ENCODE measurements at places on chromosomes 5 and 9. TPM values are rescaled to one million over a fixed set of nuclear protein-coding genes. Genes with fewer than 3 reads are reported as not detected.

- no peak for DNase-seq
- H3K36me3 ChIP-seq = peaks cover 21% of the 10 kb centered on the region
- H3K27me3 ChIP-seq = no peaks in the 10 kb centered on the region
Measured at GRCh38 chr5:139277171-139277570, 16.4 kb upstream of the MATR3 start.

DNA sequence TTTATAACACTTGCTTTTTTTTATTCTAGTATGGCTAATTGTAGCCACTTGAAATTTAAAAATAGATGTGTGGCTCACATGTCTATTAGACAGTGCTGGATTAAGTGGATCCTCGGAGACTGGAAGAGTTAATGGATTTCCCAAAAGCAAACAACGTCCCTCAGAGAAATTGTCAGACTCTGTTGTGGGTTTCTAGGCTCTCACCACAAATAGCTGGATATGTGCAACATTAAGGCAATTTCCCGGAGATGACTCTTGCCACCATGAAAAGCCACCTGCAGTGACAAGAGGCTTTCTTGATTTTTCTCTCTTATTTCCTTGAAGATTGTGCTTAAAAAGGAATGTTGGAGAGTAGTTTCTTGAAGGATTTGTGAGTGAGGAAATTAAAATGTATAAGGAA is 43.2 kb downstream of the TMEM167A start:
- H3K4me3 ChIP-seq = no peak overlapping the region
- H3K27me3 ChIP-seq = no peaks in the 10 kb centered on the region
- no peak overlapping the region for H3K27ac ChIP-seq

The STPG3 gene
- not detected for total RNA-seq

DNA sequence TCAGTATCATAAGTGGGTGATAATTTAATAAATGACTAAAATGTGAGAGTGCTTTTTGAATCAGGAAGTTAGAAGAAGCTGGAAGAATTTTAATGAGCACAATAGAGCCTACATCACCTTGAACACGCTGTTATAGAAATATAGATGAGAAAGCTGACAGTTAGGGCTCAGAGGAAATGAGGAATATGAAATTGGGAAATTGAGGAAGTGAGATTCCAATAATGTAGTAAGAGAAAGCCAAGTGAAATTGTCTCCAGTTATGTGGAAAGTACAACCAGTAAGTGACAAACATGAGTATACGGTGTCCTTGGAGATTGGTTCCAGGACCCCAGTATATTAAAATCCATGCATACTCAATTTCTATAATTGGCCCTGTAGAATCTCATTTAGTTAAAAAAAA is 235.9 kb upstream of the FAM174A start:
- no peak overlapping the region for H3K27ac ChIP-seq
- no peak overlapping the region for H3K4me3 ChIP-seq
- no peaks in the 10 kb centered on the region for H3K36me3 ChIP-seq
- DNase-seq = no peak
- no peaks in the 10 kb centered on the region for H3K27me3 ChIP-seq
- H3K4me1 ChIP-seq = no peaks in the 10 kb centered on the region
